NCI-H226 (cell line): ENCODE measurements at places on chromosomes 6 and 20.
A peak's percentile ranks its signal among the peaks of the same experiment; 100 is the strongest.

GRCh38 chr6:44222486-44223318, 693 bp upstream of the SLC29A1 start:
- no peak for DNase-seq

DNA sequence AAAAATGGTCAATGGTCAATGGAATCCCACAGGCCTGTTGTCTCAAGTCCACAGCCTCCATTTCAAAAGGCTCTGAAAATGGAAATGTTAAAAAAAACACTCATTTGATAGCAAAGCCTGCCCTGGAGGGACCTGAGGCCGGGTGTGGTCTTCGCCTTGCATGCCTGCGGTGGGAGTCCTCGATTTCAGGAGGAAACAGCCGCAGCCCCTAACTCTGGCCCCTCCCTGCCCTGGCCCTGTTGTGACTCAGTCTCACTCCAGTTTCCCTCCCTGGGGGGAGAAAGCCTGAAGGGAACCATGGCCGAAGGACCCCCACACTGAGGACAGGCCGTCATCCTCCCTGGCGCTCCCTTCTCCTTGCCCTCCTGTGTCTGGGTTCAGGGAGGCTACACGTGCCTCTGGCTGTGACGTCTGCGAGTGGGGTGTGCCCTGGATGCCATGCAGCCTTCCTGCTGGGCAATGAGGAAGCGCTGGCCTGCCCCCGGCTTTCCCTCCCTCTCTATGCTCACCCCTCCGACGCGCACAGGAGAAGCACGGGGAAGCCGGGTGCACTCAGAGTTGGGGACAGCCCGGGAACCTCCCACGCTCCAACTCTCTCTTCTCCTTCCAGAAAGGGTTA, 9.2 kb downstream of the BHLHE23 start:
- DNase-seq: peak; percentile 8

DNA sequence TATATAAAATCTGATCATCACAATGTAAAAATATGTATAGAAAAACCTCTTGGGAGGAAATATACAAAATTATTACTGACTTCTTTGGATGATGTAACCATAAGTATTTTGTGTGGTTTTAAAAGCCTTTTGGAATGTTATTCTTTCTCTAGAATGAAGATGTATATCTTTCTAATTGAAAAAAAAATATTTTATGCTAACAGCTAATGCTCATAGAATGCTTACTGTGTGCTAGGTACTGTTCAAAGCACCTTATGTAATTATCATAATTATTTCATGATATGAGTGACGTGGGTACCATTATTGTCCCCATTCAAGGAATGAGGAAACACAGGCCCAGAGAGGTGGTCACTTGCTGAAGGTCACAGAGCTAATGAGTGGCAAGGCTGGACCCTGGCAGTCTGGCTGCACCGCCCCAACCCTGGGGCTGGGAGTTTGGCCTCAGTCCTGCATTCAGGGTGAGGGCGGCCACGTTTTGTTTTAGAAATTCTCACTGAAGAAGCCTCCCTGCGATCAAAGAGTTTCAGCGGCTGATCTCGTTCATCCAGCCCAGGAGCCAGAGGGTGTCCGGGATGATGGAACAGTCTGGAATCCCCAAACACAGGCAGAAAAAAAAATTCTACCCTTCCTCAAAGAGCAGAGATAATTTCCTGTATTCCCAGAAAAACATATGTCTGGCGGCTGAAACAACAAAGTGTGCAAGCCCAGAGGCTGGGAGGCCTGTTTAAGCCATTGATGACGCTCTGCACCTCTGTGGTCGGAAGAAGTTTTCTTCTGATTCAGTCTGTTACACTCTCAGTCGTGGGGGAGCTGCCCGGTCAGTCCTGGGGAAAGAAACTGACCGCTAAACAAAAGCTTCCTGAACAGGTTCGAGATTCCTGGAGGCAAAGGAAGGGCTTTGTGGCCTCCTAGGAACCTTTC, 37.3 kb downstream of the TFEB start:
- DNase-seq: peak; percentile 26

GRCh38 chr6:105691081-105691480, 288.2 kb upstream of the PREP start:
- no peak for DNase-seq

GRCh38 chr6:79094938-79095337, 16.9 kb upstream of the PHIP start:
- no peak for DNase-seq

DNA sequence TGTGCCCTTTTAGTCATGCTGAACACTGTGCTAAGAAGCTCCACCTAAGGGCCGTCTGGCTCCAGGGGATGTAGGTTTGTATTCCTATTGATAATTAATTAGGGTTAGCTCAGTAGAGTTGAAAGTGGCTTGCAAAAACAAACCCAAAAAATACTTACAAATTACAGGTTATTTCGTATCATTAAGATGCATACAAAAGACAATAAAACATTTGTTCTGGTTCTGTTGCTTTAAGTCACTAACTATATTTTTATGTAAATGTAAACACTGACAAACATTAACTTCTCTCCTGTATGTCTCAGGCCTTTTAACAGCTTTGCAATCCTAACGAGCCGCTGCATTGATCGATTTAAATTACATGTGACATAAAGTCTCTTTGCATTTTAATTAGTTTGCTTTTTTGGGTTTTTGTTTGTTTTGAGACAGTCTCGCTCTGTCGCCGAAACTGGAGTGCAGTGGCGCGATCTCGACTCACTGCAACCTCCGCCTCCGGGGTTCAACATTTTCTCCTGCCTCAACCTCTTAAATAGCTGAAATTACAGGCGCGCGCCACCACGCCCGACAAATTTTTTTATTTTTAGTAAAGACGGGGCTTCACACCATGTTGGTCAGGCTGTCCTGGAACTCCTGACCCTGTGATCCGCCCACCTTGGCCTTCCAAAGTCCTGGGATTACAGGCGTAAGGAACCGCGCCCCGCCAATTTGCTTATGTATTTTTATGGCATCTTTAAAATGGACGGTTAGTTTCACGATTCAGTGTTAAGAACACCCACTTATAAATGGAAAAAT, 110.9 kb downstream of the HFE start:
- no peak for DNase-seq

GRCh38 chr6:124684621-124685020, 277.6 kb upstream of the RNF217 start:
- no peak for DNase-seq

- DNase-seq: no peak
Measured at GRCh38 chr20:18678549-18679419, 90.9 kb downstream of the DTD1 start.

DNA sequence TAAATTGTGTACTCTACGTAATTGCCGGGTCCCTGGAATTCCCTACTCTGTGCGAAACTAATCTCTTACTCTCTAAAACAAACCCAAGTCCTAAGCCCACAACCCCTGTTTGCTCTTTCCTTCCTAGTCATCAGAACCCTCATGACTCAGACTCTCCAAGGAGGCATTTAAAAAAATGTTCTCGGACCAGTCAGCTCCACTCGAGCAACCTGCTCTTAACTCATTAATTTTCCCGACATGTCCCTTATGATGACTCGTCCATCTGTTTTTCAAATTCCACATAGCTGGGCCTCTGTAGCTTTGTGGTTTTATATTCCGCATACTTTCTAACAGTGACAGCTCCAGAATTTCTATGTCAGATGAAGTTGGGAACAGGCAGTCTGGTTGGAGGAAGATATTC, 2.6 kb upstream of the MUC22 start:
- peak; percentile 87 for DNase-seq

DNA sequence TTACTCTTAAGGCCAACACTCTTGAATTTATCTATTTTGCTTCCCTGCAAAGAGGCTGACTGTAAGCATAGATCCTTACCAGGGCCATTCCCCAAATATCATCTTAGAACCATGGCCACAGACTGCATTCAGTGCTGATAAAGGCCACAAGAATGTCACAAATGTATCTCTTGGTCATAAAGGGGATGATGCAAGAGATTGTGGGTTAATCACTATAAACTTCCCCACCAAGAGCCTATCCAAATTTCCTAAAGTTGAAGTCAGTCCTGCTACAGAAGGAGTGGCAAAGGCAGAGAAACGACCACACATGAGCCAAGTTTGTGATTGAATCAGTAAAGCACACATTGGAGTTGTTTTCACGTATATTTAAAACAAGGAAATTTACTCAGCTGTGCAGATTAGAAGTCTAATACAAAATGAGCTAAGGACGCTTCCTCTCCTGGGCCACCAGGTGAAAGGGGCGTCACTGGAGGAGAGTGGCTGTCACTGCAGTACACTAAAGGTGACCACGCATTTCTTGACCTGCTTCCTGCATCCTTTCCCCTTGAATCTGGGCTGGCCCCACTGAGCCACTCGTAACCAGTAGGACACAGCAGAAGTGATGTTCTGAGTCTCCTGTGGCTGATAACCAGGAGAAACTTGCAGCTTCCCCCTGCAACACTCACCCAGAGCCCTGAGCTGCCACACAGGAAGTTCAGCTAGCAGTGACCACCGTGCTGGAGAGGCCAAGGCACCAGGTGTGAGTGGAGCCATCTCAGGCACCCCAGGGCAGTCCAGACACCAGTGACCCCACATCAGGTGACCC, 181.9 kb downstream of the SYNDIG1 start:
- peak; percentile 4 for DNase-seq

DNA sequence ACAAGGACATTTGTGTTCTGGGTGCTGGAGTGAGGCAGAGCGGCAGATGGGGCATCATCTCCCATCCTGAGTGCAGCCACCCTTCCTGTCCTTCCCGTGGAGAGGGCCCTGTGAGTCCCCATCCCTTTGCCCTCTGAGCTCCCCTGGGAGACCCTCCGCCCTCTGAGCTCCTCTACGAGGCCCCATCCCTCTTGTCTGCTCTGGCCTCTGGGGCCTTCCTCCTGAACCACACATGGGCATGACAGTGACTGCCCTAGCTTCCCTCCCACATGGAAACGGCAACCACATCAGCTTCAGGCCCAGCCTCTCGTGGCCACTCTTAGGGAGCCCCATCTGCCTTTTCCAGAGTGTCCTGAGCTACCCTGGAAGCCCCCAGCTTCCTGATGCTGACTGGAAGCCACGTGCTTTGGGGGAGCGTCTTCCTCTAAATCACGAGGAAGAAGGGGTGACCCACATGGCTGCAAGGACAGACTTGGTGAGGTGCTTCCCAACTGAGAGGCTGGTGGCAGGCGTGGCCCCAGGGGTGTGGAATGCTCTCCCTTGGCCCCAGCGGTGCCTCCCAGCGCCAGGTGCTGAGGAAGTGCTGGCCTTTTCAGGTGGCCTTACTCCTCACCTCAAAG, 52.6 kb downstream of the GINS1 start:
- no peak for DNase-seq

DNA sequence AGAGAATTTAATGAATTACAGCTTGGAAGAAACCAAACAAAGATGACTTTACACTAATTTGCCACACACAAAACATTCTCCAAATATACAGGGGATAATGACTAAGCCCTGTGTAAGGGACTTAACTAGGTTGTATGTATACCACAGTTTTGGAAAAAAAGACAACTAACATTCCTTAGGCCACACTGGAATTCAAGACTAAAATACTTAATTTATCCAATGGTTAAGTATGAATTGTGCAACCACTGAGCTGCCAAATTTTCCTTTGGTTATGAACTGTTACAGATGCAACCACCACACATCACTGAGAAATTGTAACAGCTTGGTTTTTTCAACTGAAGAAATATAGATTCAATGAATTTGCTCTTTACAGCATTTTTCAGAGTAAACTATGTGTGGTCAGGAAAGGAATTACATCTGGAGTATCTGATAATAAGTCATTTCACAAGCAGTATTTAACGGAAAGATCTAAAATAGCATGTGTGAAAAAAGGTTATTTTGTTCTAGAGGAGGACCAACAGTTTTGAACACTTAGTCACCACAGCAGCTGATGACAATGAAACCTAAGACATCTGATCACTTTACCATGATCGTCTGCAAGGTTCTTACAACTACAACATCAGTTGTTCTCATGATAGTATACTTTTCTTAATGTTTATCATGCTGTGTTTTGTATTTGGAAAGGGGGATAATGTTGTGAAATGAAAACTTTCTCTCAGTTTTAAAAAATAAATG, 318.8 kb downstream of the BCKDHB start:
- peak; percentile 17 for DNase-seq

GRCh38 chr20:58927490-58928061, 53.5 kb upstream of the NELFCD start:
- no peak for DNase-seq

DNA sequence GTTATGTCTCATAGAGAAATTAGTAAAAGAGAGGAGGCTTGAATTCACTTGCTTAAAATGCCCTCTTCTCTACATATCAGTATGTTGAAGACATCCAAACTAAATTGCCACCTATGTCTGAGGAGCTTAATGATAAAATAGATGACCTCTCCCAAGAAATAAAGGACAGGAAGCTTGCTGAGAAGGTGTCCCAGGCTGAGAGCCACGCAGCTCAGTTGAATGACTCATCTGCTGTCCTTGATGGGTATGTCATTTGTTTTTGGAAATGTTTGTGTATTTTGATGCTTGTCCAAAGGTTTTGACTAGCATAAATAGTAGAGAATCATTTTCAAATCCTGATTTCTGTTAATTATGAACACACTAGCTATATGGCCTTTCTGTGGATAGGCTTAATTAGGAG, 307.7 kb downstream of the ARHGAP18 start:
- DNase-seq: no peak

- no peak for DNase-seq
Measured at GRCh38 chr20:6898928-6899327, 131.4 kb downstream of the BMP2 start.

DNA sequence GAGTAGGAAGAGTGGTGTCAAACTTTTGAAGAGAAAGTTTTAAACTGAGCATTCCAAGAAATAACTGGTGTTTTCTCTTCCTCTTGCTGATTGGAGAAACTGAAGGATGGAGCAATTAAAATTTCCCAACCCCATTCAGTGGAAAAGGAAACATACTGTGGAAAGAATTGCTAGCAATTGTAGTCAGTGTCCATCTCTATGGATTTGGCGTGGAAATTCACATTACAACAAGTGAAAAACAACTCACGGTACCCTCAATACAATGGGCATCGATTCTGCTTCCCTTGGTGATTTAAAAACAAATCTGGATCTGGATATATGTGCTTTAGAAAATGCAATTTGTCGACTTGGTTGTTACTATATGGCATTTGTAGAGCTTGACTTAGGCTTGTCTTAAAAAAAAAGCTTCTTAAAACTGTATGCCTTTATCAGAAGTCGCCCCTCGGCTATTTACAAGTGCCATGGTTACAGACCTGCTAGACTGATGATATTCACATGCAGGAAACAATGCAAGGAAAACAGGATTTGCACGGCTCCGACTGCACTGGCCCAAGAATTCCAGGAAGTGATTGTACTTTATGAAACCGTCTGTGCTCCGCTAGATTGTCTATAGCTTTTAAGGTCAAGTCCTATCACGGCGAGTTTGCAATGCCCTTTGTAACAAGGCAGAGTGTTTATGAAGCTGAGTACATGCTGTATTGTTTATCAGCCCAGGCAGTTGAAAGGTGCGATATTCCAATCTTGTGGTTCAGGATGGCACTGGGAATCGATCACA, 131.7 kb upstream of the PHACTR1 start:
- no peak for DNase-seq

DNA sequence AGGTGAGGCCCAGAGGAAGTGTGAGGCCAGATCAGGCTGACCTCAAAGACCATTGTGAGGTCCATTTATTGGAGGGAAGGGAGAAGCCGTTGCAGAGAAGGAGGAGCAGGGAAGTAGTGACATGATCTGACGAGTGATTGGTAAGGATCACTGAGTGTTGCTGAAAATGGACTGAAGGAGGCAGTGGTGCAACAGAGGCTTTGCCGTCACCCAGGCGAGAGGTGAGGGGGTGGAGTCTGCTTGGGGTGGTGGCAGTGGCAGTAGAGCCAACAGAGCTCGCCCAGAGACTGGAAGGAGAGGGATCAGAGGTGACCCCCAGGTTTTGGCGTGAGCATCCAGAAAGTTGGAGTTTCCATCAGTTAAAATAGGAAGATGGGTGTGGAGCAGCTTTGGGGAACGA, 67.9 kb upstream of the CLDN20 start:
- DNase-seq: no peak
